Skin of body (tissue), 3 donors: ENCODE measurements at places on chromosomes 12 and 14. TPM values are rescaled to one million over a fixed set of nuclear protein-coding genes. Genes with fewer than 3 reads are reported as not detected.
A peak's percentile ranks its signal among the peaks of the same experiment; 100 is the strongest.

SERPINA1 gene
- total RNA-seq: 11.1 TPM

NXPH4 gene
- 6.6 TPM for total RNA-seq

GNG2 gene
- 37.5 TPM for total RNA-seq

GRCh38 chr12:71397433-71397954 is 42.1 kb upstream of the LGR5 start:
- DNase-seq: no peak

DNA sequence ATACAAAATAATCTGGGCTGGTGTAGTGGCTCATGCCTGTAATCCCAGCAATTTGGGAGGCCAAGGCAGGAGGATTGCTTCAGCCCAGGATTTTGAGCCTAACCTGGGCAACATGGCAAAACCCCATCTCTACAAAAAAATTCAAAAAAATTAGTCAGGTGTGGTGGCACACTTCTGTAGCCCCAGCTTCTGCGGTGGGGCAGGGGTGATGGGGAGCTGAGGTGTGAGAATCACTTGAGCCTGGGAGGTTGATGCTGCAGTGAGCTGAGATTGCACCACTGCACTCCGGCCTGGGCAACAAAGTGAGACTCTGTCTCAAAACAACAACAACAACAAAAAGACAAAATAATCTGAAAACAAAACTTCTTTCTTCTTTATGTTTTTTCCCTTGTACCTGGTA is 66.0 kb downstream of the TC2N start:
- no peak for DNase-seq

DNA sequence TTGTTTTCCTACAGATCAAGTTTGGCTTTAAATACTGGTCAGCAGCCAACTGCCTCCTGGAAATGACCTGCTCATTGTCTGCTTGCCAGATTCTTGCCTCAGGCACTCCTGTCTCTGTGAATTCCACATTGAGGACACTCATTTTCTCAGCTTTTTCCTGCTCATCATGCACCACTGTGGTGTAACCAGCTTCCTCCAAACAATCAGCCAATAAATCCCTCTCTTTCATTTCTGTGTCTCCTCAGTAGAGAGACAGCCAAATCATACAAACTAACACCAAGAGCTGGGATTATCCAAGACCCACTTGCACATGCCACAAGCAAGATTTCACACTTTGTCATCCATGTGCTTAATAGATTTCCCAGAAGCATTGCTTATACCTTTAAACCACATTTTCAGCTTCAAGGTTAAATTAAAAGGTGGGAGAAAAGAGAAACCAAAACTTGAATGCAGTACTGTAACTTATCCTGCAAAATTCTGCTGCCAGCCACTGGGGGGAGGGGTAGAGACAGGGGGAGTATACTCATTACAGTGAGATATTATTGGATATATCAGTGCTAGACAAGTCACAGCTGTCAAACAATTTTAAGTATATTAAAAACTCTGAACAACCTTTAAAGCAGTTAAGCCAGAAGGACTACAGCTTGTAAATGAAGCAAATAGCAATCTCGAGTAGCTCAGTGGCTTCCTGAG is 105.0 kb downstream of the PPP2R5E start:
- DNase-seq: peak; percentile 8

DNA sequence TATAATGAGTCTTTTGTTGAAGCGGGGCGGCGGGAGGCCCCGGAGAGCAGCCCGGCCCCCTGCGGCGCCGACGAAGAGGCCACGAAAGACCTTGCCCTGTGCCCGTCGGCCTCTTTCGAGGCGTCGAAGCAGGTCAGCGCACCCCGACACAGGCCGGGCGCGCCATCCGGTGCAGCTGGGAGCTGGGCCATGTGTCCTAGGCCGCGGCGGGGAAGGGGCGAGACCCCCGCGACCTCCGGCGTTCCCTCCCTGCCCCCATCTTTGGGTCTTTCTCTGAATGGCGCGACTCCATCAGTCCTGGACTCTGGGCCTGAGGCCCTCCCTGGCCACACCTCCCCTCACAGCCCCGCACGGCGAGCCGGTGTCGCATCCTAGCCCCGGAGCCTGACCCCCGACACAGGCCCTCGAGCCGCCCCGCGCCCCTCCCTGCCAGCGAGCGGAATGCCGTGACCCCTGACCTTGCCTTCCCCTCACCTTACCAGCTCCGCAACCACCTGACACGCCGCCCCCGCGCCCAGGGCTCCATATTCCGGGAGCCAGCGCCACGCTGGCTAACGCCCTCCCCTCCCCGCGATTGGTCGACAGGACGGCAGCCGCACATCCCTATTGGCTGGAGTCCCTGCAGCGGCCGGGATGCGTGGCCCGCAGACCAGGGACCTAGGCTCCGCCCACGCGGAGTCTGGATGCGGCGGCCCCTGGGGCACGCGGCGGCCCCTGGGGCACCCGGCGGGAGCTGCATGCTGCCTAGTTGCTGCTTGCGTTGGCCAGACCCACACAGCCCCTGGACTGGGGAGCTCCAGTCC is at the start of gene SLC11A2:
TSS of gene SLC11A2 (minus strand) at position 549 of the 803 bp plus-strand sequence. CDS start 15,656 bp downstream, outside the sequence.
- peak; percentile 82 for DNase-seq

DNA sequence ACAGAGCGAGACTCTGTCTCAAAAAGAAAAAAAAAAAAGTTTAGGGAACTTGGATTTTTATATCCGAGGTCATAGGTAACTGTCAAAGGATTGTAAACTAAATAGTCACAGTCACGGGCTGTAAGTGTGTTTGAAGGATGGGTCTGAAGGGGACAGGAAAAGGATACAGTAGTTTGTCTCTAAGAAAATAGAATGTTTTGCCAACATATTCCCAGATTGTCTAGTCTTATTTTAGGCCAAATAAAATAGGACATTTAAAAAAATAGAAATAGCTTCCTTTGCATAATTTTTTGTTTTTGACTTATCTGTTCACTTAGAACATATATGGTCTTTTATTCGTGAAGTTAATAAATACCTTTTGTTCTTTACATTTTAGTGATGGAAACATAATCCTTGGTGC is 24.2 kb upstream of the REP15 start:
- no peak for DNase-seq

DNA sequence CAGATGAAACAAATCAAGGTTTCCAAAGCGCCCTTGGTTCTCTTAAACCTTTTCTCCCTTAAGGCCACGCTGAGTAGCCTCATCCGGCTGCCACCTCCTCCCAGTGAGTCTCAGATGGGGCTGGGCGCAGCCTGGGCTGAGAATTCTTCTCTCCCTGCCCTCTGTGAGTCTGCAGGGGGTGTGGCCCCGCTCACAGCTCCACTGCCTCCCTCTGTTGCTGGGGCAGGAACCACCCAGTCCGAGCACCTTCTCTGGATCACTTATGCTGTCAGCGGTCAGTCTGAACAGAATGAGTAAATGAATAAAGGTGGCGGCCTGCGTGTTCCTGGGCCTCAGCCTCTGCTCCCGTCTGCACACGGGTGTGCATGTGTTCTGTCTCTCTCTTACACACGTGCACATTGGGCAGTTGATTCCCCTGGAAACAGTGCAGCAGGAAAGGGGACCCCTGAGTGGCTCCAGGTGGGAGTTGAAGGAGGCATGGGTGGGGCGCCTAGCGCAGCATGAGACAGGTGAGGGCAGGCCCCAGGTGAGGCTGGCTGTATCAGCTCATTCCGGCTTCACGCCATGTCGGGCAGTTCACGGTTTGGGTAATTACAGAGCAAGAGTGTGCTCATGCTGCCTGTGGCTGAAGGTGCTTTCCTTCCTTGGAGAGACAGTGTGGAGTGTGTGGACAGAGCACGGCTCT is 4.3 kb downstream of the PAPLN start:
- DNase-seq: no peak
